Lung microvascular endothelial cell (primary cell): ENCODE measurements at places on chromosomes 7 and 10.

- DNase-seq = peak; percentile 58
Observed at GRCh38 chr7:20651960-20652544, 36.6 kb downstream of the ABCB5 start.

GRCh38 chr10:20623546-20623945 lies 273.6 kb downstream of the NEBL start:
- DNase-seq = no peak

GRCh38 chr10:5890452-5890915 lies 441 bp downstream of the FBH1 start:
- peak; percentile 32 for DNase-seq

DNA sequence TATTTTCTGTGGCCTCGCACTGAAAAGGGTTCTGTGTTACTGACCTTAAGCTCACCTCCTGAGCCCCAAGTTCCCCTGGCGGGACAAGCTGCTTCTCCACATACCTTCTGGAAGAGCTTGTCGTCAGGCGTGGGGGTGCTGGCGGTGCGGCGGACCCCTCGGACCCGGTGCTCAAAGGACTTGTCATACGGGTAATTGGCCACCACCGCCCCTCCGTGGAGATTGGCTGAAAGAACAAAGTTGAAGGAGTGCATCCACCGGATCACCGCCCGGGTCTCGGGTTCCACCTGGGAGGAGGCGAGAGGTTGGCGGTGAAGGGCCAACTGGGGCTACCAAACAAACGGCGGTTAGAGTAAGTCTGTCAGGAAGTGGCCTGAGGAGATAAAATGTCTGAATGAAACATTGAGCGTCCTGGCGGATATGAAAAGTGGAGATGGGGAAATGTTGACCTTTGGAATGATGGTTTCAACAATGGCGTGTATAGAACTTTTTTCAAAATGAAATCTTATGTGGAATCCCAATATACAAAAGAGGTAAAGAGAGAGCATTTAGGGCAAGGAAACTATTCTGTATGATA lies 16.5 kb downstream of the CPN1 start:
- DNase-seq = no peak

DNA sequence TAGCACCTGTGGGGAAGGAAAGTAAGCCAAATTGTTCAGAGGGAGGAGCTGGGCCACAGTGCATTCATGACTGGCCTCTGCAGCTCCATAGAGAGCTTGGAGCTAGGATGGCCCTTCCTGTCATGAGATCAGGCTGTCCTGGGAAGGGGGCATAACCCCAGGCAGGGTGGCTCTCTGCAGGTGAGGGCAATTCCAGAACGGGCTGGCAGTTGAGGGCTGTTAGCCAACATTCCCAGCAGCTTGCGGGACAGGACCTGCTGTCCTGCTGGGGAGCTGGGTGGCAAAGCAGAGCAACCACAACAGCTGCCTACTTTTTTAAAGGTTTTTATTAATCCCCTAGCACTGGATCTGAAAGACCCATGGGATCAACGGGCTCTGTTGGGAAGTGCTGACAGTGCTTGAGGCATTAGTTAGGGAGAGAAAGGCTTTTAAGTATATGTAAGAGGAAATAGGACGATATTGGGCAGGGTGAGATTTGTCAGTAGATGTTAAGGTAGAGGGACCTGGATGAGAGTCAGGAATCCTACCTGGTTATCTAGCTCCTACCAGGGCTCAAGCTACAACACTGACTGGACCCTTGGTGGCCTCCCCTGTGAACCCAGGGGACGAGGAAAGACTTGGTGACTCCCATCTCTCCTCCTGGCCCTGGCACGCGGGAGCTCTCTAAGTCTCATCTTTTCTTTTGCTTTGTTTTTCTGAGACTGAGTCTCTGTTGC lies 77.8 kb downstream of the NAMPT start:
- DNase-seq = no peak

GRCh38 chr7:158031867-158032308 lies 555.7 kb downstream of the PTPRN2 start:
- no peak for DNase-seq

DNA sequence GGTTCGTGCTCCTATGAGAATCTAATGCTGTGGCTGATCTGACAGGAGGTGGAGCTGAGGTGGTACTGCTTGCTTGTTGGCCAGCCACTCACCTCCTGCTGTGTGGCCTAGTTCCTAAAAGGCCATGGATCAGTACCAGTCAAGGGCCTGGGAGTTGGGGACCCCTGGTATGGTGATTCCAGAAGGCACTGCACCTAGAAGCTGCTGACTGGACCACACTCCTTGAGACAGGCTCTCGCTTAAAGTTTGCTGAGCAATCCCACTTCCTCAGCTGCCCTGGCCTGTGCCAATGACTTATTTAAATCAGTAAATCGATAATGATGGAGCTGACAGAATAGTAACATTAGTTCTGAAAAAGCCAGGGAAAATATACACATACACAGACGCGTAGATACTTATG lies 98.6 kb upstream of the LYZL2 start:
- no peak for DNase-seq

DNA sequence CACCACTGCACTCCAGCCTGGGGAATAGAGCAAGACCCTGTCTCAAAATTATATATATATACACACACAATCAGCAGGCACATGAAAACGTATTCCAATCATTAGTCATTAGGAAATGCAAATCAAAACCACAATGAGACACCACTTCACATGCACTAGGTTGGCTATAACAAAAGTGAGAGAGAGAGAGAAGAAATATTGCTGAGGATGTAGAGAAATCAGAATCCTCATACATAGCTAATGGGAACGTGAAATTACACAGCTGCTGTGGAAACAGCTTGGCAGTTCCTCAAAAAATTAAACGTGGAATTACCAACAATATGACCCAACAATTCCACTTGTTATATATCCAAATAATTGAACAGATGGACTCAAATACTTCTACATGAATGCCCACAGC lies 43.3 kb upstream of the CNNM1 start:
- DNase-seq = no peak

DNA sequence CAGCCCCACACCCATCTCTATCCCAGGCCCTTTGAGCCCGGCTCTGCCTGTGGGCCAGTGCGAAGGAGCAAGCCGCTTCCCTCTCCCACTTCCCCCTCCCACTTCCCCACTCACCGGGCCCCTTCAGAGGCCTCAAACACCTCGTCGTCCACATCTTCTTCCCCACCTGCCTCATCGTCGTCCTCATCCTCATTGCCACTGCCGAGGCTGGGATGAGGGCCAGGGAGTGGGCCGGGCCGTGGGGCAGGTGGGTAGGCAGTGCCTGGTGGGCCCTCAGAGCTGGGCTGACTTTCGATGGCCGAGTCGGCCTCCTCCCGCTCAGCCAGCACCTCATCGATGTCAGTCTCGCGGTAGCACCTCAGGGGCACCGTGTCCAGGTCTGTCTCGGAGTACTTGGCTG lies 3.8 kb downstream of the PSD start:
- DNase-seq = no peak

- no peak for DNase-seq
Observed at GRCh38 chr7:44077061-44077460, 5.3 kb downstream of the POLM start.

DNA sequence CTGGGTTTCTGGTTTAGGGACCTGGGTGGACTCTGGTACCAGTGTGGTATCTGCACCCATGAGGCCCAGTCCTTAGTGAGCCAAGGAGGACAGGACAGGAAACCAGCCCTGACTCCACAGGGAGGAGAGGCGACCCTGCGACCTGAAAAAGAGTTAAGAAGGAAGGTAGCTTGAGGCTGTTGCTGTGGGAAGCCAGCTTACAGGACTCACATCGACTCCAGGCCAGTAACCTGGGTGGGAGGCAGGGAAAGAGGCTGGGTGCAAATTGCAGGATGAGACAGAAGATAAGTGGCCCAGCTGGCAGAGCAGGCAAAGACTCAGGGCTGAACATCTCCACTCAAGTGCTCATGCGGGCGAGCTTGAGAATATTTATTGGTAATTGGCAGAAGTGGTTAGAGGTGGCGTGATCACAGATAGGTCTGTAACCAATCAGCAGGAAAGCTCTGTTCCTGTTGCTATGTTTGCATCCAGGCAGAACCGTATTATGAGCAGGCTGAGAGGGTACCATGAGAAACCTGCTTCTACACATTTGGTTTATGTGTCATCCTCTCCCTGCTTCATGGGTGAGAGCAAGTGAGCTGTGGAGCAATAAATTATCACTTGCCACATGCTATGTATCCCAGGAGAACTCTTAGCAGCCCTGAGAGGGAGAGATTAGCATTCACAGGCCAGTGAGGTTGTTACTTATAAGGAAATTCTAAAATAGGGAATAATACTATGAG lies 11.0 kb downstream of the TLL2 start:
- no peak for DNase-seq

GRCh38 chr7:7996568-7996967 lies 28.0 kb downstream of the GLCCI1 start:
- no peak for DNase-seq

DNA sequence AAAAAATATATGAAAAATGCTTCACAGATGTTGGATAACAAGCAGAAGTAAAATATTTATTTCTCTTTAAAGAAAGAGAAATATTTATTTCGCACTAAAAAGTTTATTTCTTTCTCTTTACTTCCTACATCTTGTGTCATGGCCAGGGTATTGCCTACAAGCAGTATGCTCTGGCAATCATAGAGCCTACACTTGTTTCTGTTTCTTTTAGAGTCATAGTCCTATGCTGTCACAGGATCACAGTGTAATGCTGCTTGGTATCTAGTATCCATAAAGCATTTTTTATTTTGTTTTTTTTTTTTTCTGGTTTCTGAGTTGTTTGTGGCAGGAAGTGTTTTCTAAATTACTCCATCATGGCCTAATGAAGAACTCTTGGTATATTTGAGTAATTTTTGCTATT lies 116.0 kb downstream of the ATRNL1 start:
- DNase-seq = no peak

DNA sequence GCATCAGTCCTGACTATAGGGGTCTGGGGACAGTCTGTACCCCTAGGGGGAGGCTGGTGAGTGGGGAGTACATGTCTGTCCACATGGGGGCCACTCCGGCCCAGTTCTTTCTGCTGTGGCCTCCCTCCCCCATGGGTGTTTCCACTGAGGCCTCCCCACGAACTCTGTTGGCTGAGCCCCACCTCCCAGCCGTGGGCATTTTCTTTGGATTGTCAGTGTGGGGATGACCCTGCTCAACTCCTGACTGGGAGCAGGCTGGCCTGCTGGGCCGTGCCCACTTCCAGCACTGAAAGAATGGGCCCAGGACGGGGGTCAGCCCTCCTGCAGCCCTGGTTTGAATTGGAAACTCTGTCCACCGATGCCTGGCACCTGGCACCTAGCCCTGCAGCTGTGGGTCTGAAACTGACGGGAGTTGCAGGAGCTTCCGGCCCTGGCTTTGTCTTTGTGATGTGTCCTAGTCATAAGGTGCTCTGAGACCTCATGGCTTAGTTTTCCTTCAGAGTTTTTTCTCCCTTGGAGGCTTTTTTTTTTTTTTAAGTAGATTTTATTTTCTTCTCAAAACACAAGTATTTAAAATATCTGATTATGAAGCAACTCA lies 46.5 kb downstream of the LHPP start:
- DNase-seq = no peak

DNA sequence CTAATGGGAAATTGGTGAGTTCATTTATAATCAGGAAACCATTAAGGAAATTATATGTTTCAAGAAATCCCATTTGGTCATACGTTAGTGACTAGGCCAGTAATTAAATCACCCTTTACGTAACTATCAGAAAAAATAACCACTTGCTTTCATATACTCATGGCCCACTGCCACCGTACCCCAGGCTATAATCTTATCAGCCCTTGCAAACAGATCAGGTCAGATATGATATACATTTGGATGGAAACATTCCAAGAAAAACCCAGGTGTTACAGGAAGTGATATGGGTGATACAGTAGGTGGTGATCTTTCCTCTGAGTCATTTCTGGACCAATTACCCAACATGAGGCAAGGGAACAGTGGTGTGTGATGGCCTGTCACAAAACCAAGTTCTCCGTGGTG lies 481.0 kb upstream of the SEMA3A start:
- DNase-seq = peak; percentile 78

DNA sequence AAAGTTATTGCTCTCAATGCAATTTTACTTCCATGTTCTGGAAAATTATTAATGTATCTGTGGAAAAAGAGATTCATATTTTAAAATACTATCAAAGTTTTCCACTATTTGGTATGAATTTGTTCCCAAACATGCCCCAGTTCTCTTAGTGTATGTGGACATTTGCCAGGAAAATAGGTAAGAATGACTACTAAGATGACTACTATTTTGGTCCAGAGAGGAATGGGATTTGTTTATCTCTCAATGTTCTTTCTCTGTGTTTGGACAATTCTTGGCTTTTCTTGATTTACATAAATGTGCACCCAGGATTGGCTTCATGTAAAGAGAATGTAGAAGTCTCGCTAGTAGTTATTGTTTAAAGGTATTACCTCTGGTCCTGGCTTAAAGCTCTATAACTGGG lies 60.3 kb upstream of the POT1 start:
- DNase-seq = no peak

- DNase-seq = no peak
Observed at GRCh38 chr10:65847436-65848230, 1078.2 kb upstream of the LRRTM3 start.

- DNase-seq = no peak
Observed at GRCh38 chr7:82623812-82624211, 180.2 kb upstream of the CACNA2D1 start.

GRCh38 chr7:2800220-2800930 lies 43.7 kb downstream of the GNA12 start:
- DNase-seq = no peak

DNA sequence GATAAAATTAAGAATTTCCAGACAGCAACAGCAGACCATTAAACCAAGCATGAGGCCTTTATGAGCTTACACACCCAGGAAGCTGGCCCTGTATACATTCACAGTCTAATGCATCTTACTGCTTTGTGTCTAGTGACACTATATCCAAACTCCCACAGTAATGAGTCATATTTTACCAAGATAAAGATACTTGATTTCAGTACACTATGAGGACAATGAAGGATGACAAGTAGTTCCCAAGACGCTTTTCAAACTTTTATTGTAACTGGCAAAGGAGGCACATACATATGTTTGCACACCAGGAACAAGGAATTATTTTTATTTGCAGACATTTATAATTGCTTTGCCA lies 148.0 kb downstream of the TSPAN12 start:
- no peak for DNase-seq

DNA sequence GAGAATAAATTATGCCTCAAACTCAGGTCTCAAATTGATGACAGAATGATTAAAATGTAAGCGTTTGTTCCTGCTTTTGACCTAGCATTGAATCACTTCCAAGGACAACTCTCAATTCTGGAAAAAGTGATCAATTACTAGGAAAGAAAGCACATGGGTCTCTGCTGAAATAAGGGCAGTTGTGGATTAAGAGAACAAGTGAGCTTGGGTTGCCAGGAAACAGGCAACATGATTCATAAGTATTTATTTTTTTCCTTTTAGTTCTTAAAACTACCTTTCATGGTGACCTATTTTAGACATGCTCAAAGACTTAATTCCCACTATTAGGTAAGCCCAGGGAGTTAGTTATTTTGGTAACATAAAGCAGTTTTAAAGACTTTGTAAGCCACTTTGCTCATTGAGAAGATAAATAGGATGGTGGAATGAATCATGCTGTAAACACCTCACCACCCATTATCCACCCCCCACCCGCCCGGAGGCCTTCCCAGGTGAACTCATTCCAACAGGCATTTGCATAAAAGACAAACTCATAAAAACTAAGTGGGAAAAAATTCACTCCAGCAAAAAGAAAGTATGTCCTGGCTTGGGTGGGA lies 728.3 kb downstream of the SORCS1 start:
- DNase-seq = no peak
